ENCODE measurements at places on chromosomes 12 and 14. TPM values are rescaled to one million over a fixed set of nuclear protein-coding genes. Genes with fewer than 3 reads are reported as not detected.
A peak's percentile ranks its signal among the peaks of the same experiment; 100 is the strongest.

The LBHD2 gene
- not detected for total RNA-seq

The NFE2 gene
- total RNA-seq: 1.8 TPM

The PAPOLA gene
- 198 TPM for total RNA-seq

The OR6C75 gene
- total RNA-seq: not detected

The ADAM20 gene
- 1.8 TPM for total RNA-seq

The RHOJ gene
- total RNA-seq: not detected

DNA sequence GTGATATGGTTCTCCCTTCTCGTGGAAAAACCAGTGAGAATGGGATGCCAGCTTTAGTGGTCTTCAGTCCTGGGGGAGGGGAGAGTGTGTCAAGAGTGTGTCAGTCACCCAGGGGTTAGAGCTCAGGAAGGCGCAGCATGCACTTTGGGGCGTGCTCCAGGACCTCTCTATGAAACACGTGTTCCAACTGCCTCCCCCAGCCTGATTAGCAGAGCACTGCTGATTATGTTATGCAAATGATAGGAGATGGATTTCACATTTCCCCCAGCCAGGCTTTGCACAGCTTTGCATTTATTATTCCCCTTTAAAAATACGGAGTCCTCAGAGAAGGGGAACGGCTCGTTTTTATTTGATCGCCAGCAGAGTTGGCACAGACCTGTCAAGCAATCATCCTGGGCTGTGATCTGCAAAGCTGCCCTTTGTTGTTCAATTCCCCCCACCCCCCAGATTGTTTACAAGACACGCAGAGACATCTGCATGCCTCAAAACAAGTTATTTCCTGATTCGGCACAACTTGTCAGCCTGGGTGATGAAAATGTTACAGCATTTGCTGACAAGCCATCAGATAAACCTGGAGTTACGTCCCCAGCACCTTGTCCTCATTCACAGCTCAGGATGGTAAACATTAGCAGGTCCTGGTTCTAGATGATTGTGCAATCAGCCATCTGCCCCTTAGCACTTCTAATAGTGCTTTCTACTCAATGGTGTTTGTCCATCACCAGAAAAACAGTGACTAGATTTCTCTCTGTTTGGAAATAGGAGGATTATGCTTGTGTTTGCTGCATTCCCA is 196.5 kb downstream of the NOVA1 start:
- DNase-seq: no peak

- no peak for DNase-seq
Measured at GRCh38 chr12:130137040-130138018, 24.9 kb upstream of the FZD10 start.

DNA sequence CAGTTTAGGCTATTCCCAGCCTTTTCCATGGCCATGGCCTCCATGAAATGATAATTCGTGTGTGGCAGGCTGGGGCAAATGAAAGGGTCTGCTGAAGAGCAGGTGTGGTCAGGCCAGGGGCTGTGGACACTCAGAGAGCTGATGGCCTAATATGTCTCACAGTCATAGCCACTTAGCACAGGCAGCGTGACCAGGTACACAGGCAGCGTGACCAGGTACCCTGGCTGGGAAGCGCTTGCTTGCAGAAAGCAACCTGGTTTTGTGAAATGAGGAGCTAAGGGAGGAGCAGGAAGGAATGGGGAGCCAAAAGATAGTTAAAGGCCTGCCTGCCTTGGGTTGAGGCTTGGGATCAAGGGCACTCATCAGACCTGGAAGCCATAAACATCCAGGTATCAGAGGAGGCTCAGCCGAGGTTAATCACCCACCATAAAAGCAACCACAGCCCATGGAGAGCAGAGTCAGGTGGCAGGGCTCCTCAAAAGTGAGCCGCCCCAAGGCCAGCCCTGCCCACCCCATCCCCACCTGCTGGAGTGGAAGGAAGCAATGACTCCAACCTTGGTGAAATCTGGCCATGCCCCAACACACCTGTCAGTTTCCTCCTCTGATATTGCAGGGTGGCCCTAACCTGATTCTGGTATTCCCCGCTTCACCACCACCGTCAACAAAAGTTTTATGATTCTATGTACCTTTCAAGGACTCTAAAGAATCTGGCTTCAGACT is 8.0 kb upstream of the KRT8 start:
- DNase-seq: no peak

- no peak for DNase-seq
Measured at GRCh38 chr12:39490500-39491282, 47.8 kb upstream of the KIF21A start.

GRCh38 chr14:21038441-21039422 is 3.4 kb upstream of the RNASE7 start:
- DNase-seq: no peak

- no peak for DNase-seq
Measured at GRCh38 chr14:70789961-70790360, 19.4 kb downstream of the MAP3K9 start.

DNA sequence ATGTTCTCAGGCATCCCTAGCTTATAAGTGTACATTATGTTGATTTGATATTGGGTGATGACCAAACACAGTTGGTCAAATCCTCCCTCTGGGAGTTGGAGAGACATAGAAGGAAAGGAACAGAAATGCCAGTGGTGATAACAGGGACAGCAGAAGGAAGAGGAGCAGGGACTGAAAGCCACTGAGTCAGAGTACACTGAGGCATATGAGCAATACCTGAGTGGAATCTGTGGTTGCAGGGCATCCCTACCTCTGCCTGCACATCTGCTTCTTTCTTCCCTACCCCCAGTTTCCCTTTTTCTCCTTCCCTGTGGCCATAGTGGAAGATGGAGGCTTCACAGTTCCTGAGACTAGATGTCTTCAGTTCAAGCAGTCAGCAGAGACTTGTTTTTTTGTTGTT is 44.9 kb downstream of the BICD1 start:
- DNase-seq: no peak

GRCh38 chr14:20624495-20625070 is 16.9 kb downstream of the OR6S1 start:
- DNase-seq: peak; percentile 69

GRCh38 chr14:70821584-70822529 is 12.5 kb upstream of the MAP3K9 start:
- peak; percentile 36 for DNase-seq

- DNase-seq: no peak
Measured at GRCh38 chr14:77200406-77200985, 18.9 kb downstream of the TMEM63C start.

DNA sequence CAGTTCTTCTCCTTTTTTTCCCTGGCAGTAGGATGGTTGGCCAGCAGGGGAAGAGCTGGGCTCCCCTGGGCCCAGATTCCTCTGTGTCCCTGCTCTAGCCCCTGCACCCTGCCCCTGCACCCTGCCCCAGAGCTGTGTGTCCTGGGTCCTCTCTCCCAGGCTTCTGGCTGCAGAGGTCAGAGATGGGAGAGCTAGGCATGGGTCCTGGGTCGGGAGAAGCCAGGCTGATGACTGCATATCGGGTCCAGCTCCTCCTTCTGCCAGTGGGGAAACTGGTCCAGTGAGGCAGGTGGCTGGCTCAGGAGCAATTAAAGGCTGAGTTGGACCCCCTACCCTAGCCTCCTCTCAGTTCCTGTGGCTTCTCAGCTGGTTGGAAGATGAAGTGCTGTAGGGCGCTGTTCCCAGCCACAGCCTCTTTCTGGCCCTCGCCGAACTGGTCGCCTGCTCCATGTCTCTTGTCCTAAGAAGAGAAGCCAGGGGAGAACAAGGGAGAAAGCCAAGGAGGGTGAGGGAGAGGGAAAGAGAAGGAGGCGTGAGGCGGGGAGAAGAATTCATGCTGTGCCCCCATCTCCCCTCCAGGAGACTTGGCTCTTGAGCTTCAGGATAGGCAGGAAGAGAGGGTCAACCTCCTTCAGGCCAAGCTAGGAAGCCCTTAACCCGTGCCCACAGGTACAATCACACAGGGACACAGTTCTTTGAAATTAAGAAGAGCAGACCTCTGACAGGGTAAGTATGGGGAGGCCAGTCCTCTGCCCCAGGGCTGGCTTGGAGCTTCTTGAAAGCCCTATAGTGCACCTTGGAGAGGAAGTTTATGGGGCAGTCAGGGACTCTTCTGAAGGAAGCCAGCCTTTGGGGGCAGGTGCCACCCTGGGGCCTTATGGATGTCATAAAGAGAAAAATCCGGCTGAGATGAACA is 9.5 kb downstream of the VASH1 start:
- DNase-seq: no peak

DNA sequence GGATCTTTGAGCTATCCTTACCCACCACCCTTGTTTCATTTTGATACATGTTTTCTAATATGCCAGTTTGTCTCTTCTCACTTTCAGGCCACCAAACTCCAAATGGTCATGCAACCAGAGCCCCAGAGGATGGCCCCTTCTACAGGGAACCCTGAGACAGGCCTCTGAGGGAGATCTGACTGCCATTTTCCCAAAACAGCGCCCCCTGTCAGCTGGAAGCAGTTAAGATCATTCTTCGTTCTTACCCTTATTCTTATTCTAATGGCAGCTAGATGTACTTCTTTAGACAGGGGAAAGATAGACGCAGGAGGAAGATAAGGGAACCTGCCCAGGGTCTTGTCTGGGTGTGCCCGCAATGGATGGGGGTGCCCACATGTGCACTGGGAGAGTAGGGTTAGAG is 38.4 kb downstream of the C12orf56 start:
- no peak for DNase-seq

DNA sequence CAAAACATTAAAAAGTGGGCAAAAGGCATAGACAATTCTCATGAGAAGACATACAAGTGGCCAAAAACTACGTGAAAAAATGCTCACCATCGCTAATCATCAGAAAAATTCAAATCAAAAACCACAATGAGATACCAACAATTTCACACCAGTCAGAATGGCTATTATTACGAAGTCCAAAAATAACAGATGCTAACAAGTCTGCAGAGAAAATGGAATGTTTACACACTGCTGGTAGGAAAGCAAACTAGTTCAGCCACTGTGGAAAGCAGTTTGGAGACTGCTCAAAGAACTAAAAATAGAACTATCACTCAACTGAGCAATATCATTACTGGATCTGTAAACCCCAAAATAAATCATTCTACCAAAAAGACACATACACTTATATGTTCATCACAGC is 76.2 kb downstream of the PRKD1 start:
- no peak for DNase-seq

DNA sequence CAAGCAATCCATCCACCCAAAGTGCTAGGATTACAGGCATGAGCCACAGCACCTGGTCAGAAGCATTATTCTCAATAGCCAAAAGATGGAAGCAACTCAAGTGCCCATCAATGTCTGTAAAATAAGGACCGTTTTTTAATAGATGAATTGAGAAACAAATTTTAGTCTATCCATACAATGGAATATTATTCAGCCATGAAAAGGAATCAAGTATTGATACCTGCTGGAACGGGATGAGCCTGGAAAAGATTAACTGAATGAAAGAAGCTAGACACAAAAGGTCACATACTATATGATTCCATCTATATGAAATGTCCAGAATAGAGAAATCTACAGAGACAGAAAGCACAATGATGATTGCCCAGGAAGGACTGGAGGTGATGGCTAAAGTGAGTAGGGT is 9.1 kb upstream of the FBXW8 start:
- no peak for DNase-seq

DNA sequence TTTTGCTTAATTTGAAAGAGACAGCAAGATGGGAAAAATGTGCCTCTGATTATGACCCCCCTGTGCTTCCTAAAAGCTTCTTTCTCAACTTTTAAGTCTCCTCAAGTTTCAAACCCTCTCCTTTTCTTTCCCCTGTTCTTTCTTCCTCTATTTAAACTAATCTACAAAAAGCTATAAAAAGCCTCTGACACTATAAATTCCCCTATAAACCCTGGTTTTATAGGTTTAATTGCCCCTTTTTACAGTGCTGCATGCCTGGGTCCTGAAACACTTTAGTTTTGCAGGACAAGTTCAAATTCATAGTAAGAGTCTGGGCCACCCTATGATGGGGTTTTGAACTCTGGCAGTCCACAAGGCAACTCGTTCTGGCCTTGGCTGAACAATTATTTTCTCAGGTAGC is 510.9 kb upstream of the TBX3 start:
- no peak for DNase-seq

- no peak for DNase-seq
Measured at GRCh38 chr14:99258341-99258861, 13.6 kb downstream of the BCL11B start.

GRCh38 chr14:96214793-96215192 is 10.2 kb downstream of the BDKRB2 start:
- no peak for DNase-seq

DNA sequence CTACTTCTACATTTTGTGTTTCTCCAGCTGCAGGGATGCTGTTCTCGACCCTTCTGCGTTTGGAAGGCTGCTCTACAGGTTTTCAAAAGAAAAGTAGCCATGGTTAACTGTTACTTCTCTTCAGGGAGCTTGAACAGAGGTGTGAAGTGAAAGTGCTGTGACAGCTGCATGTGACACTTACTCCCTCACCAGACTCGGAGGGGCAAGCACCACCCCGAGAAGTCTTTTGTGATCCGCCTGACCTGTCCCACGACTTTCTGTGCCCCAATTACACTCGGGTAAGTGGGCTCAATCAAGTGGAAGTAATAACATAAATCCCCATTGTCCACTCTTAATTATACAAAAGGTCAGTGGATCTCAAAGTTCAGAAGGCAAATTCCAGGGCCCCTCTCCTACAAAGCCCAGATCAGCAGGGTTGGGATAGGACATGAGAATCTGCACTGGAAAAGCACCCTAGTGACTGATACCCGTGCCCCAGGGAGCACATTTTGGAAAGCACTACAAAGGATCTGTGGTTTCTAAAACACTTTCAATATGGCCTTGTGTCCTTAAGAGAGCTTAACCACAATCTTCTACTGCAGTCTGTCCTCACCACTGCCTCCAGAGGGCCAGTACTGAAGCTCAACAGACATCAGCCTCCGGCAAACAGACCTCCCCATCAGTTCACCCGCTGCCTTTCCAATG is 11.5 kb downstream of the FICD start:
- no peak for DNase-seq

GRCh38 chr14:85663256-85663655 is 133.3 kb downstream of the FLRT2 start:
- DNase-seq: no peak

DNA sequence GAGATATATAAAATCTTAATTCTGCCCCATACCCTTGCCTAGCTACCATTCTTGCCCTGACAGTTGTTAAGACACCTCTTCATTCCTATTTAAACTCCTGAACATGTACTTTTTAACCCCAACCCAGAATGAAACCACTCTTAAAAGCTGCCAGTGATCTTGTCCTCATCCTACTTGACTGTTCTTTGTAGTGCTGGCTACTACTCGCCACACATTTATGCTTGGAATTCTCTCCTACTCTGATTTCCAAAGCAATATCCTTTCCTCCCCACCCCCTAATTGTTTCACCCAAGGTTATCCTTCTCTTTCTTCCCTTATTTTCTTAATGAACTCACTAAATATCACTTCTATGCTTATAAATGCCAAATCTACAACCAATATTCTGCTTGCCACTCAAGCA is 4.1 kb downstream of the NFYB start:
- DNase-seq: no peak

DNA sequence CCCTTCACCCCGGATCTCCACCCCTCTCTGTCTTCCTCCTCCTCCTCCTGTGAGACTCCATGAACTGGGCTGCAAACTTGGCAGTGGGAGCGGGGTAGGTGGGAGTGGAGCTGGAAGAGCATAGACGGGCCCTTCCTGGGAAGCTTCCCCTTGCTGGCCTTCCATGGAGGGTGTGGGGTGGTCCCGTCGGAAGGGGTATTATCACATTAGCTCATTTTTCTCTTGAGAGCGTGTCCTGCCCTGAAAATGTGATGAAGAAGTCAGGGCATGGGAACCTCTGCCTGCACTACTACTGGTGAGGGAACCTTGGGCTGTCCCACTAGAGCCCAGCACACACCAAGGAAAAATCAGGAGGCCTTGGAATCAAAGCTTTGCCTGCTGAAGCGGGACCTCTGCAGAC is 66.5 kb downstream of the CACNA1C start:
- DNase-seq: no peak
